ENCODE measurements at places on chromosomes 5 and 9. TPM values are rescaled to one million over a fixed set of nuclear protein-coding genes. Genes with fewer than 3 reads are reported as not detected.

Gene TXNDC8
- not detected for total RNA-seq

Gene ANKRD34B
- total RNA-seq: not detected

GRCh38 chr9:101574731-101575333, 19.9 kb downstream of the PPP3R2 start:
- DNase-seq: no peak

DNA sequence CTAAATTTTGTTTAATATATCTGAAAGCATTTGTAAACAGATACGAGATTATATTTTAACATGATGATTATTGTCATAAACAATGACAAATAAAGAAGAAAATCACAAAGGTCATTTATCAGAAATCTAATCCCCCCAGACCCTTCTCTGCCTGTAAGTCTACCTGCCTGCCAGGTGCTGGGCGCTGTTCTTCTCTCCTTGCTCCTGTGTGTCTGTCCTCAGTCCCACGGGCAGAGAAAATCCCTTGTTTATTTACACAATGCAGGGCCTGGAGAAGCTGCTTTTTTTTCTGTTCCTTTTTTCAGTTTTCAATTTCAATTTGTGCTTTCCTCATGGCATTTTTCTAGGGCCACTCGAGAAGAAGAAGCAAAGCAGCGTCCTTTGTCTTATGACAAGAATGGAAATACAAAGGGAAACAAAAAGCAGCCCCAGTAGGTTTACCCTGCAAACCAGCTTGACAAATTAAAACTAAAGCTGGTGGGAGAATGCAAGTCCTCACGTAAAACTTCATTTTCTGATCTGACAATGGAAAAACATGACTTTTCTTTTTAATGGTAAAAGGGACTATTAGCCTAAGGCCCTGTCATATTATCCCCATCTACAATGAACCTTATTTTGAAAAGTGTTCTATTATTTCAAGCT, 282.4 kb upstream of the KLF9 start:
- DNase-seq: no peak

Gene UTP15
- total RNA-seq: 17.0 TPM

Measured in aorta (tissue), 5 donors.